CD4-positive, alpha-beta T cell treated with Interleukin-12 subunit alpha and Interleukin-12 subunit beta, for 1 hour (primary cell): ENCODE measurements at places on chromosomes 2 and 18.

DNA sequence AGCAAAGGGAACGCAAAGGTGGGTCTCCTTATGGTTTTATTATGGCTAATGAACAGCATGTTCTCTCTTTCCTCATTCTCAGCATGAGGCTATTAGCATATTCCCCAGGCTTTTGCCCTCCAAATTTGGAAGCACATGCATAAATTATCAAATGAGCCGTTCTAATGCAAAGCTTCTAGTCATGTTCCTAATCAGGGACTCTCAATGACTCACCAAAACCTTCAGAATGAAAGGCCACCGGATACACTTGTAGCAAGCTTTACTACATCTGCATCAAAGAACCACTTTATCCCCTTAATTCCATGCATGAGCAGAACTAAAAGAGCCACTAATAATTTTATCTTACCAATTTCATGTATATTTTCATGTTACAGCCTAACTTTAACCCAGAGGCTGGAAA lies 310.5 kb downstream of the LRATD1 start:
- no peak for DNase-seq

DNA sequence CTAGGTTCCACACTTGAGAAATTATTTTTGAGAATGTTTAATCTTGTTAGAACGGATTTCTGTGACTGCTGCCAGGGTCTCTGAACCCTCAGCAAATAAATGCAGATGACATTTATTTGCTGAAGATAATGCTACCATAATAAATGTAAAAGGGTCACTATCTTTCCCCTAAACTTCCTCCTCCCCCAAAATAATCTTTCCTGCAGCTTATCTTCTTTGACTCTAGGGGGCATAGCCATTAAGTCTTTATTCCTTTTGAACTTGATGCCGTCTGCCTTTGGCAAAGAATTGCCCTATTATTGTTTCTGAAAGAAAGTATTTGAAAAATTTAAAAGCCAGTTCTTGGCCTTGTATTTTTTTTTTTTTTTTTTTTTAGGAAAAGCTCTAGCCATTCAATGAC lies 63.6 kb upstream of the ACSL3 start:
- DNase-seq = no peak

DNA sequence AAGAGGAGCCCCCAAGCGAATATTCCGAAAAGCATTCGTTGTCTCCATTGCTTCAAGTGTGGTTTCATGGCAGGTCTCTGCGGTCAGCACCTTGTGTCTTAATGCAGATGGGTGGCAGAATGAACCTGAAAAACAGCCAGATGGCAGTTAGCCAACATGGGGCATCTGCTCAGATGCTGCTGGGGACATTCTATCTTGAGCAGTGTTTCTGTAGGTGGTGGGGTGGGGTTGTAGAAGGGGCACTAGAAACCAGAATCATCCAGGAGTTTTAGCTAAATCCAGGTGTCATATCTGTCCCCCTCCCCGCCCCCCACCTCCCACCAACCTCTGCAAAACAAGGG lies 42.1 kb downstream of the ST6GAL2 start:
- no peak for DNase-seq

DNA sequence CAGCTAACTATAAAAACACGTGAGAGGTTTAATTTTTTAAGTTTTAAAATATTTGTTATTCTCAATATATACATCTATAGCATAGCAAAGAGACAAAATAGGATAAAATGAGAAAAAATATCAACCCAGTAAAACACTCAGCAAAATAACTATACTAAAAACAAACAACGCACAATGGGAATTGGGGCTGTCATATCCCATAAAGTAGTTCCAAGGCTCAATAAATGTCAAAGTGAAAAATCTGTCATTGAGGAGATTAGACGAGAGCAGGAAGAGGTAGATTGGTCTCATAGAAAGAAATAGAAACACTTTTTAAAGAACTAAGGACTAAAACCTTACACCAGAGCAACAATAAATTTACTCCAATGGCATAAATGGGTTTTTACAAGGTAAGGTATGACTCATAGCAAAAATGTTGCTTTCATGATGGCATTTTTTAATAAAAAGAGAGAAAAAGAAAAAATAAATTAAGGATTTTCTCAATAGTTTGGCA lies 153.7 kb downstream of the EVA1A start:
- DNase-seq = no peak

DNA sequence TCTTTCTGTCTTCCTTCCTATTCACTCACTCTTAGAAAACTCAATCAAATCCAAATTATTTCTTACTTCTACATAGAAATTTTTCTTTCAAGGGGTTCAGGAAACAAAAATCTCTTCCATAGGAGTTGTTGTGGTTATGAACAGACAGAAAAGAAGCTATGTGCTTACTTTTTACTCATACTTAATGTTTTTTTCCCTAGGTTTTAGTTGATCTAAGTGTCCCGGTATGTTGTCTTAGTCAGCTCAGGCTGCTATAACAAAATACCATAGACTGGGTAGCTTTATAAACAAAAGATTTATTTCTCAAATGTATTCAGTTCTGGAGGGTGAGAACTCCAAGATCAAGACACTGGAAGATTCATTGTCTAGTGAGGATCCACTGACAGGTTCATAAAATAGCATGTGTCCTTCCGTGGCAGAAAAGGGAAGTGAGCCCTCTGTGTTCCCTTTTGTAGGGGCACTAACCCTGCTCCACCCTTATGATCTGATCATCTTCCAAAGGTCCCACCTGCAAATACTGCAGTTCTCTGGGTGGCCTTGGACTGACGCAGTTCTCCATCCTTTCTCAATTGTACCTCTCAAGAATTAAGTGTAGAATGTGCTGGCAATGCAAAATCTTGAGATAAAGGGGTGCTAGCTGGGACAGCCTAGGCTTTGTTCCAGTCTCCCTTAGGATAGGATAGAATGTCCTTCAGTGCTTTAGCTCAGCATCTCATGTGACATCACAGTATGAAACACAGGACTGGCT lies 14.4 kb upstream of the VRK2 start:
- DNase-seq = no peak

GRCh38 chr18:79948719-79949411 lies 2.6 kb downstream of the SLC66A2 start:
- DNase-seq = no peak

DNA sequence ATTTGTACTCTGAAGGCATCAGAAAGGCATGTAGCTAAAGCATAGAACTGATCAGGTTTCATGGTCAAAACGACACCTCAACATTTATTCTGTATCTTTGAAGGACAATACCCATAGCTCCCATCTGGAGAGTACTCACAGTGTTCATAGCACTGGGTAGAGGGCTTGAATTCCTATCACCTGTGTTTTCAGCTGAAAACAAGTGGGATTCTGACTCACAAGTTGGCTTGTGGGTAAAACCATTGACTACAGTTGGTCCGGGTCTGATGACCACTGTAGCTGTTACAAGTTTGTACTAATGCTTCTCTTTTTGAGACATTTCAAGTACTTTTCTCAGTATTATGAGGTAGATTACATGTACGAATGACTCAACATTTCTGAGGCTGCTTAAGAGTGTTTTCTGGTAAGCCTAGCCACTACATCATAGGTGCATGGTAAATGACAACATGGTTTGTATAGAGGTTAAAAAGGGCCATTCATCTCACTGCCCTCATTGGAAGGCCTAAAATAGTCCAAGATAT lies 68.6 kb upstream of the PELI1 start:
- no peak for DNase-seq

DNA sequence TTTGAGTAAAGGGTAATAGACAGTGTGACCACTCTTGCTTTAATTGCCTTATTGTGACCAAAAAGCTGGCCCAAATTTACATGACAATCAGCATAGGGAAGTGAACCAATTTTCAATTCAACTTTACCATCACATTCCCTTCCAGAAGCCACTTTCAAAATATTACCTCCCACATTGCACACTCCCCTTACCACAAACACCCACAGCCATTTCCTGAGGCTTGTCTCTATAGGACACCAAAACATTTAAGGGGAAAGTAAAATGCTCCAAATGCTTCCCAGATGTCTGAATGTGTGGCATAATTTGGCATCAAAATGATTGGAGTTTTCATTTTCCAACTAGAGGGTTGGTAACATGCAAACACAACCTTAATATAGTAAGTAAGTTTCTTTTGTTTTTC lies 616.1 kb downstream of the SLC4A3 start:
- no peak for DNase-seq

DNA sequence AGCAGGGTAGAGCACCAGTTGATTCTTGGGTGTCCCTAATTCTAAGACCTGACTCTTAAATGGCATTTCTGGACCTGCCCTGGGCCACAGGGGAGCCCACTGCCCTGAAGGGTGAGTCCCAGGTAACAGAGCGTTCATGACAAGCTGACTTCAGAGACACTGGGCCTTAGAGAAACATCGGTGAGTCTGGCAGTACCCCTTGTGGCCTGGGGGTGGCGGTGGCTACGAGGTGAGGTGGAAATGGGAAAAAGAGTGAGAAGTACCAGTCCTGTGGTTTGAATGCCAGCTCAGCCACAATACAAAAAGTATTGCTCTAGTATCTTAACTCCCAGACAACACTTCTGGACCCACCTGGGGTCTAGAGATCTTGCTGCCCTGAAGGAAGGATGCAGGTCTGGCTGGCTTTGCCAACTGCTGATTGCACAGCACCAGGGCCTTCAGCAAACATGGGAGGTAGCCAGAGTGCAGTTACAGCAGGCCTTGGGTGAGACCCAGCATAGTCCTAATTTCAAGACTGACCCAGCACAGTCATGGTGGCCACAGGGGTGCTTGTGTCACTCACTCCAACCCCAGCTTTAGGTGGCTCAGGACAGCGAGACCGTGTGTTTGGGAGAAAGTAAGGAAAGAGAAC lies 44.5 kb downstream of the USP34 start:
- DNase-seq = peak; percentile 81

- no peak for DNase-seq
These were observed 772.6 kb upstream of the FAM98A start for GRCh38 chr2:34371711-34372110.

- DNase-seq = no peak
These were observed 10.8 kb downstream of the DUSP19 start for GRCh38 chr2:183089192-183089851.

- DNase-seq = no peak
These were observed 612.3 kb upstream of the FANCL start for GRCh38 chr2:58853420-58853819.

- no peak for DNase-seq
These were observed 188.8 kb downstream of the CYRIA start for GRCh38 chr2:16476866-16477265.

- DNase-seq = no peak
These were observed 334.4 kb upstream of the SALL3 start for GRCh38 chr18:78645216-78645615.
